Umbilical cord (tissue), 2 donors: ENCODE measurements at places on chromosomes 3 and 15. TPM values are rescaled to one million over a fixed set of nuclear protein-coding genes. Genes with fewer than 3 reads are reported as not detected.

GPD1L gene
- total RNA-seq, result 46.7 TPM

DNA sequence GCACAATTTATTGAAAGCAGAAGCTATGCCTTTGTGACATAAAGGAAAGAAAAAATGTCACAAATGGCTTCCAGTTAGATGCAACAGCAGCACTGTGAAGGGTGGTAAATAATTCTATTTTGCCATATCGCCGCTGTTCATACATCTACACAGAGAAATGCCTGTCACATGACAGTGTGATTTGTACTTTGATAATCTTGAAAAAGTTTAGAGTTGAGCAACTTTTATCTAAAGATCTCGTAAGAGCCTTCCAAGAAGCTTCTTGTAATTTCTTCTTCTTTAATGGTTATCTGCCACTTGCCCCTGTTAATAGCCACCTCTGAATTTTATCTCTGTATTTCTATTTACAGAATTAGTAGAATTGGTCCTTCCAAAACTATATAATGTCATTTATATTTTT is 192.3 kb downstream of the ATP8B4 start:
- no peak for DNase-seq

OCA2 gene
- total RNA-seq, result 41.2 TPM

GRCh38 chr15:101457696-101458095 is 31.8 kb downstream of the PCSK6 start:
- no peak for DNase-seq

DNA sequence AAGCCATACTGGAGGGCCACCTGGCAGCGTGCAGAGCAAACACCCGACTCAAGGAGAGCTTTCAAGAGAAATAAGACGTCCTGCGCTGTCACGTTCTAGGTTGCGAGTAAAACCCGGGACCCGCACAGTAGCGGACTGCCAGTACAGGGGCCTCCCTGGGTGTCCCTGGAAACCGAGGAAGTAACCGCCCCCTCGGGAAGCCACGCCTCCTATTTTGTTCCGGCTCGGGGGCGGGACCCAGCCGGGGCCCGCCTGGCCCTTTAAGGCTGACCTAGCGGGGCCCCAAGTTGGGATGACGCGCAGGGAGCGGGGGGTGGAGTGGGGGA is 218 bp upstream of the MAPKAPK3 start:
- DNase-seq, result peak; percentile 95
